ENCODE measurements at places on chromosomes 2 and 18.

DNA sequence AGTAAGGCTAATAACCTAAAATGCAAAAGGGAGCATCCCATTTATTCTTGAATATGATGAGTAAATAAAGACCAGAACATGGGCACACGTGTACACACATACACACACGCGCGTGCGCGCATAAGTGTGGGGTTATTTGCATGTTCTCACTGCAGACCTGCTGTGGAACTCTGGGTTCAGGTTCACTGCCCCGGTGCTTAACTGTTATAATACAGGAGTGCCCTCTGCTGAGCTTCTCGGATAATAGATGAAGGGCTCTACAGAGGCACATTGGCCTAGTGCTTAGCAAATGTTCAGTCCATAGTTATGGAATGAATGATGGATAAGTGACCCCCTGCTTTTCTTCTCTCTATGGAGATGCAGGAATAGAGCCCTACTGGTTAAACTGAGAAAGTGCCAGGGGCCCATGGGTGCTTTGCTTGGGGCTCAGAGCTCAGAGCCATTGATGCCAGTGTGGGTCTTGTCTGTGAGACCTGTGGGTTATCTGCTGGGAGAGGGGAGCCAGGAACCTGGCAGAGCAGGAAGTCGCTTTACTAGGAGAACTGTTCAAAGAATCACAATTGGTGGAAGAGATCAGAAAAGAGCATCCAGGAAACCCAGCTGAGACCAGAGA lies 3.6 kb upstream of the ARL4C start:
- peak; percentile 41 for DNase-seq

GRCh38 chr2:1620081-1620480 lies 124.2 kb downstream of the PXDN start:
- DNase-seq: no peak

GRCh38 chr2:176098366-176099158 lies 1.0 kb upstream of the HOXD12 start:
- DNase-seq: no peak

DNA sequence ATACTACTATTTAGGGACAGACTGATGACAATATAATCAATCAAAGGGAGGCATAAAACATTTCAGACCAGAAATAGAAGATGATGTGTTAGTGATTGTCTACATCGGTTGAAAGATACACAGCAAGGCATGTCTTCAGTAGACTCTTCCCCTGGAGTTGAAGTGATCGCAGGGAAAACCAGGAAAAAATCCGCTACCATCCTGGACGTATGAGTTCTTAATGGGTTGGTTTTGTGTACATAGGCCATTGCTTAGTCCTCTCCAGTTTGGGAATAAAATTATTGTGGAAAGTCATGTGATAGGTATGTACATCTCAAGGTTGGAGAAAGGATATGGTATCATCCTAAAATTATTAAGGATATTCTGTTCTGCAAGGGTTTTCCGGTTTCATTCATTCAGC lies 4.3 kb downstream of the APCDD1 start:
- no peak for DNase-seq

- no peak for DNase-seq
These were observed 376.6 kb upstream of the NETO1 start for GRCh38 chr18:73244401-73244800.

DNA sequence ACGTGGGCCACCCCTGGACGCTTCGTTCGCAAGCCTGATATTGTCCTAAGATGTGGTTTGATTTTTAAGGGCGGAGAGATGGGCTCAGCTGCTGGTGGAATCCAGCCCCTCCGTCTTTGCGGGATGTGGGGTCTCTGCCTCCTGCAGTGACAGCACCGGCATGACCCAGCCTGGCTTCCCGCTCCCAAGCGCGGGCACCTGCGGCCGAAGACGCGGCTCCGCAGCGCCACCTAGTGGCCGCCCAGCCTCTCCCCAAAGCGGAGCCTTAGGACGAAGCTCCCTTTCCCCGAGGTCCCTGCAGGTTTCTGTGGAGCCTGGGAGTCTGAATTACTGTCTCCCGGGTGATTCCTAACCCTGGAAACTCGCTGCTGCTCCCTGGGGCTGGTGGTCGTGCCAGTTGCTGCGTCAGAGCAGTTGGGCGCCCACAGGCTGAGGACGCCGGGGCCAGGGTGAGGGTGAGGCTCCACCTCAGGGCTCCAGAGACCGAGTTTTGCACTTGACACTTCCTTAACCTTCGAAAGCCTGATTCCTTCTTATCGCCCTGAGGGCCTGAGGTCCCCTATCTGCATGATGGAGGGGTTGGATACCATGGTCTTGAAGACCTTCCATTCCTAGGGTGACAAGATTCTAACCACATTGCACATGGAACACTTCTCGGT lies 137.5 kb downstream of the TPO start:
- DNase-seq: peak; percentile 16

DNA sequence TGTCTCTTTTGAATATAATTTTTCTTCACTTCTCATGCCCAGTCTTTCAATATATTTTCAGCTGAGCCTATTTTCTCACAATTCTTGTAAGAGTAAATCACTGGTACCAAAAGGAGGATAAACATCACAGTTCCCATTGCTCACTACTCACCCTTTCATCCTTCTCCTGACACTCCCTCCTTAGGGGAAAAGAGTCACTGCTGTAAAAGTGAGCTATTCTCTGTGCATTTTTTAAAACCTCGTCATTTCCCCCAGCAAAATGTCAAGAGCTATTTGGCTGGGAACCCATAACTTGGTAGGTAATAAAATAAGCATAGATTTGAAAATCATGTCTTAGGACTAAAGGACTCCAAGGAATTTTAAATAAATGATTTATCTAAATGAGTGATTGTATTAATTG lies 340.1 kb upstream of the GYPC start:
- DNase-seq: no peak

GRCh38 chr18:9348766-9349165 lies 14.2 kb downstream of the TWSG1 start:
- no peak for DNase-seq

- DNase-seq: no peak
These were observed 28.4 kb downstream of the PLEKHA3 start for GRCh38 chr2:178508646-178509045.

- no peak for DNase-seq
These were observed 208.1 kb downstream of the IKZF2 start for GRCh38 chr2:212943351-212943750.

DNA sequence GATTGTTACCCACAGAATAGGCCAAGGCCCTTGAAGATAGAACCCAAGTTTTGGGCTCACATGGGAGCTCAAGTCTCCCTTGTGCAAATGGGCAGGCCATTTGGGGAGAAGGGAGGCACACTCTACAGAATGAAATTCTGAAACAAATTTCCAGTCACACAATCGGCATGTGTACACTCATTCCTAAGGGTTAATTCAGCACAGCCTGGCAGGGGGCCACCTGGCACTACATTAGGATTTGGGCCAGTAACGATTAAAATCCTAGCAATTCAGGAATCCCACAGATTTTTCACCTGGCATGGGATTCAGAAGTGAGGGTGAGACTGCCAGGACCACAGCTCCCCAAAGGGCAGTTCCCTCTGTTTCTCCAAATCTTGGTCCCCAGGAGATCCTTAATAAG lies 46.4 kb downstream of the BMP10 start:
- DNase-seq: no peak

Measured in NCI-H1930 (cell line).